Liver (tissue), 10 donors: ENCODE measurements at places on chromosomes 11 and 22. TPM values are rescaled to one million over a fixed set of nuclear protein-coding genes. Genes with fewer than 3 reads are reported as not detected.

The DRAP1 gene
- 37.3 TPM for polyA plus RNA-seq

The TRIM51 gene
- polyA plus RNA-seq, result not detected

The ASPHD2 gene
- 0.12 TPM for polyA plus RNA-seq

The KCNJ1 gene
- 0.14 TPM for polyA plus RNA-seq

The SLC5A12 gene
- polyA plus RNA-seq, result not detected

The MMP3 gene
- not detected for polyA plus RNA-seq

The PLCB3 gene
- 3.1 TPM for polyA plus RNA-seq

The C1QTNF4 gene
- polyA plus RNA-seq, result 0.08 TPM

The TMEM135 gene
- polyA plus RNA-seq, result 10.0 TPM

The C11orf91 gene
- not detected for polyA plus RNA-seq

The LRRC10B gene
- polyA plus RNA-seq, result 0.03 TPM

The UCP2 gene
- polyA plus RNA-seq, result 16.1 TPM

The PDE3B gene
- 11.7 TPM for polyA plus RNA-seq

The NCR3LG1 gene
- 0.18 TPM for polyA plus RNA-seq

The KRTAP5-8 gene
- not detected for polyA plus RNA-seq

The MPZL2 gene
- polyA plus RNA-seq, result 9.3 TPM

The SAA4 gene
- polyA plus RNA-seq, result 1,462 TPM

The WEE1 gene
- polyA plus RNA-seq, result 3.5 TPM

The SEPTIN5 gene
- polyA plus RNA-seq, result 2.2 TPM

The DLG2 gene
- 0.99 TPM for polyA plus RNA-seq

The MS4A15 gene
- not detected for polyA plus RNA-seq

The MMP11 gene
- 0.89 TPM for polyA plus RNA-seq

The SYT12 gene
- 0.47 TPM for polyA plus RNA-seq

The GSTT2 gene
- 0.37 TPM for polyA plus RNA-seq

The OR51I1 gene
- not detected for polyA plus RNA-seq

The PHF21B gene
- polyA plus RNA-seq, result not detected

The HBD gene
- not detected for polyA plus RNA-seq

The GALNT18 gene
- 4.4 TPM for polyA plus RNA-seq

The TPBGL gene
- polyA plus RNA-seq, result not detected

The SAA1 gene
- polyA plus RNA-seq, result 24,385 TPM

The APOC3 gene
- polyA plus RNA-seq, result 12,787 TPM

The MAJIN gene
- 0.31 TPM for polyA plus RNA-seq

The USP2 gene
- polyA plus RNA-seq, result 2.0 TPM

The RCOR2 gene
- polyA plus RNA-seq, result 0.05 TPM

The OR8J1 gene
- not detected for polyA plus RNA-seq

The CSKMT gene
- polyA plus RNA-seq, result 2.4 TPM

The CARNS1 gene
- 0.19 TPM for polyA plus RNA-seq

The SUSD2 gene
- 2.5 TPM for polyA plus RNA-seq

The NAALADL1 gene
- 1.7 TPM for polyA plus RNA-seq

The PTPMT1 gene
- 32.9 TPM for polyA plus RNA-seq

The SOX6 gene
- polyA plus RNA-seq, result 8.8 TPM

The PATE4 gene
- not detected for polyA plus RNA-seq
